ENCODE measurements at places on chromosomes 4 and X.
A peak's percentile ranks its signal among the peaks of the same experiment; 100 is the strongest.

DNA sequence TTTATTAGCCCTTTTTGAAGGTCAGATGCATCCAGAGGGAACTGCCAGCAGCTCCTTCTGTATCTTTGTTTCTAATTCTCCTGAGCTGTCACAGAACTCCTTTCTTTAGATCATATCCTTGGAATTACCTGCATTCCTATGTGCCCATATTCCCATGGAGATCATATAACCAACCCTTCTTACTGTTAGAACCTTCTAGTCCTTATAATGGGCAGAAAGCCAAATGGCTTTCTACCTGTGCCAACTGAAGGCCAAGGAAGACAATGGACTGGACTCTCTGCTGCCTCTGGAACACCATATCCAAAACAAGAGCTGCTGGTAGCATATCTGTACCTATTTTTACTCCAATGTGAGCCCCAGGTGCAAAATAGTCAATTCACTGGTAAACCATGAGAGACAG is 60.7 kb downstream of the TBC1D9 start:
- no peak for DNase-seq

DNA sequence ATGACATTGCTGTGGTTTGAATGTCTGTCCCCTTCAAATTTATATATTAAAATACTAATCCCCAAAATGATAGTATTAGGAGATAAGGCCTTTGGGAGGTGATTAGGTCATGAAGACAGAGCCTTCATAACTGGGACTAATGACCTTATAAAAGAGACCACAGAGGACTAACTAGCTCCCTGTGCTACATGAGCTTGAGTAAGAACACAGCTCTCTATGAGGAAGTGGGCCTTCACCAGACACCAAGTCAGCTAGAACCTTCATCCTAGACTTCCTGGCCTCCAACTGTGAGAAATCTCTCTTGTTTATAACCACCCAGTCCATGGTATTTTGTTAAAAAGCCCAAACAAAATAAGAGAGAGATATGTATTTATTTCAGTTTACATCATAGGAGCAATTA is 242.2 kb upstream of the CTSO start:
- no peak for DNase-seq

DNA sequence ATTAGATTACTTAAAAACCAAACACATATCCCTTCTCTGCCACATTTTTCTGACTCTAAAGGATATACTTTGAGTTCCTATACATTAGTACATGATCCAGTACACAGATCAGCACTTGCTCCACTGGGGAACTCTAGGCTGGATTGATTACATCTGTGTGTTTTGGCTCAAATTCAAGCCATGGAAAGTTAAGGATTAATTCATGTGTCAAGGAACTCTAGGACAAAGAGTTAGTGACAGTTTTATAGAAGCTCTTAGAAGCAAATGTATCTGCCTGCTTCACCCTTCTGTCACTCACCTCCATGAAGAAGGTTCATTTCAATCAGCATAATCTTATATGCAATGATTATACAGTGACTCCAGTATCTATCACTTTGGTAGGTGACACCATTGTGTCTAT is 43.2 kb downstream of the SCFD2 start:
- no peak for DNase-seq

DNA sequence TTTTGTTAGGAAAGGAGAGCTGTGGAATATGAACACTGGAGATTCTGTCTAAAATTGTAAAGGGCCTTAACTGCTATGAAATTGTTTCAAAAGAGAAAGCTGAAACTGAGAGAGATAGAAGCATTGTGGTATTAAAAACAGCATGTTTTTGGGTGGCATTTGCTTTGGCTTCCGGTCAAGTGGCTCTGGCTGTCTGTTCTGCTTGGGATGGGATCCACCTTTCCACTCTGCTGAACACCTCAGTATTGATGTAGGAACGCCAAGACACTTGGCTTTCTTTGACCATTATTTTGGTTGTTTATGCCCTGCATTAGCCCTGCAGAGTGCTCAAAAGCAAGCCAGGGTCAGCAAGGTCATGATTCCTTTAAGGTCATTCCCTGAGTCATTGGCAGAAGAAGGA is 199.7 kb downstream of the SLC4A4 start:
- DNase-seq, result no peak

DNA sequence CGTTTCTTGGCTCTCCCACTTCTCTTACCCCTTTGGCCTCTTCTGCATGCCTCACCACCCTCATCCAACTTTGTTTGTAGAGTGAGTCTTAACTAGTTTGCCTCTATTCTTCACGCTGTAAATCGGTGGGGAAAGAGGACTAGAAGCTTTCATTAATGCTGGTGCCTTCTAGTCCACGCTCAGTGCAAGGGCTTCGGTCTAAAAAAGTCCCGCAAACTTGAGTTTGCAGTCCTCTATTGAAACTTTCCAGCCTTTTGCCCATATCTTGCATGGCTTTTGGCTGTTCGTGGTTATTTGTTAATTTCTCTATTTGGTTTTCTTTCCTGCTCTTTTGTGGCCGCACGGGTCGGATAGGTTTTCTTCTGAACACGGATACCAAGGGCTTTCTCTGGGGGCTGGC is 868 bp downstream of the DACH2 start:
- DNase-seq, result no peak

GRCh38 chr4:88866862-88867550 is 169.4 kb upstream of the NAP1L5 start:
- no peak for DNase-seq

DNA sequence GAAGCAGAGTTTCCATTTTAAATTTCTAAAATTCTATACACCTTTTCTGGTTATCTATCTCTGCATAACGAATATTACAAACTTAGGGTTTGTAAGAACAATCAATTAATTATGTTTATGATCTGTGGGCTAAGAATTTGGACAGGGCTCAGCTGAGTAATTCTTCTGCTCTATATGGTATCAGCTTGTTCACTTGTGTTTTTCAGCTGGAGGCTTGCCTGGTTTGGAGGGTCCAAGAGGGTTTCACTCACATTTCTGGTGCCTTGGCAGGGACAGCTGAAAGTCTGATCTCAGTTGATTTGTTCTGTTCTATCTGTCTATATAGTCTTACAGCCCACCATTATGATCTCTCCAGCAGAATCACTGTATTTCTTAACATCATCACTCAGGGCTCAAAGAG is 57.8 kb upstream of the ADGRA3 start:
- DNase-seq, result no peak

- no peak for DNase-seq
Observed at GRCh38 chr4:52837716-52838558, 24.2 kb upstream of the RASL11B start.

GRCh38 chrX:18682979-18683387 is 11.1 kb upstream of the RS1 start:
- no peak for DNase-seq

DNA sequence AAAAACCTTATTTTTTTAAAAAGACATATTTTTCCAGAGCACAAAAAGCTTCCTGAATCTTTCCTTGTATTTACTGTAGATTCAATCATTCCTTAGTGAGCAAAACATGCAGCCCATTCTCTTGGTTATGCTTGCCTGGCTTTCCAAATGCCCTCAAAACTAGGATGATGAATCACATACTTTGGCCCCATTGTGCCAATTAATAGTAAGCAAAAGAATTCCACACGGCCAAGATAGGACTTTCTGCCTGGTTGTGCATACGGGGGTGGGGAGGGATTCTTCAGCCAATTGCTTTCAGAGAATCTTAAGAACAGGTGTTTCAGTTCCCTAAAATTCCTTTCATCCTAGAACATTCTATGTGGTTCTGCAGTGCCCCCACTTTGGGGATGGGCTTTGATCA is 7.0 kb downstream of the RAI2 start:
- no peak for DNase-seq

GRCh38 chrX:107451731-107452130 is 2.3 kb downstream of the FRMPD3 start:
- DNase-seq, result no peak

- DNase-seq, result no peak
Observed at GRCh38 chr4:112201915-112202505, 29.6 kb upstream of the AP1AR start.

DNA sequence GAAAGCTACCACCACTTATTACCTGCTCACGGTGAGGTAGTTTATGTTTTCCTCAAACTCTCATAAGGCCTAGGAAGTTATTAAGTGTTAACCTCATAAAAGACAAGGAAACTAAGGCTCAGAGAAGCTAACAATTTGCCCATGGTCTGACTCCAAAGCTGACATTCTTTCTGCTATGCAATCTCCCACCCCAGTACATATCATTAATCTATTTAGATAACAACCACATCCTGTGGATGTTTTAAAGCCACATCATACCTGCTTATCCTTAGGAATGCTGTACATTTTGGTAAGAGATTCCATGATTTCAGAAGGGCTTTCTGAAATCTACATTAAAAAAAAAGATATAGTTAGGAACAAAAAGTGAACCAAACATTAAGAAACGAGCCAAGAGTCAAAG is 55.4 kb downstream of the HUWE1 start:
- DNase-seq, result no peak

- no peak for DNase-seq
Observed at GRCh38 chr4:119589165-119589564, 39.4 kb downstream of the PDE5A start.

DNA sequence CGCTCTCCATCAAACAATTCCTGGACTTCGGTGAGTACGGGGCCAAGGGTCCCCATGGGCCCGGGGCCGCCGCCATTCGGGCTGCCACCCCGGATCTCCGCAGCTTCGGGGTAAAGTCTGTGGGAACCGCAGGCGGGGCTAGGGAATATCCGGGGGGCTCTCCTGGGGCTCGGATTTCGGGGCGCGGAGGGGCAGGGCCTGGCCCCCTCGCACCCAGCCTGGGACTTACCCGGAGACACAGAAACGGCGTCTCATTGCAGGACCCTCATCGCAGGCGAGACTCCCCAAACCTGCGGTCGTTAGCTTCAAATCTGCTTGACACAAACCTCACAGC is 413 bp downstream of the PDK3 start:
- no peak for DNase-seq

GRCh38 chr4:80309294-80310004 is 26.1 kb upstream of the CFAP299 start:
- DNase-seq, result no peak

GRCh38 chrX:37905436-37906147 is 58.2 kb upstream of the DYNLT3 start:
- DNase-seq, result peak; percentile 54

GRCh38 chr4:23923840-23924239 is 34.0 kb upstream of the PPARGC1A start:
- DNase-seq, result no peak

DNA sequence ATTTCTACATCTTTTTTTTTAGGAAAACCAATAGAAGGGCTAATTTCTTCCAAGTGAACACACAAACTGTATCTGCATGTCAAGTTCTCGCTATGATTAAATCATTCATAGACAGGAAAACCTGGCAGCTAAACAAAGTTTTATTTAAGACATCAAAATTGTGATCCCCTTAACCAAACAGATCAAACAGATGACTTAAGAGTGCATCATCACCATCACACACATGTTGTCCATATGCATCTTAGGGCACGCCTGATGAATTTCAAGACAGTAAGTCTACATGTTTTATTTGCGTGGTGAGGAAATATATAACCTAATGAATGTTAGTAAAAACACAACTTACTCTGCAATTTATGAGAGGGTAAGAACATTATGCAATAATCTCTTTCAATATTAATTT is 317.0 kb upstream of the ANXA10 start:
- no peak for DNase-seq

DNA sequence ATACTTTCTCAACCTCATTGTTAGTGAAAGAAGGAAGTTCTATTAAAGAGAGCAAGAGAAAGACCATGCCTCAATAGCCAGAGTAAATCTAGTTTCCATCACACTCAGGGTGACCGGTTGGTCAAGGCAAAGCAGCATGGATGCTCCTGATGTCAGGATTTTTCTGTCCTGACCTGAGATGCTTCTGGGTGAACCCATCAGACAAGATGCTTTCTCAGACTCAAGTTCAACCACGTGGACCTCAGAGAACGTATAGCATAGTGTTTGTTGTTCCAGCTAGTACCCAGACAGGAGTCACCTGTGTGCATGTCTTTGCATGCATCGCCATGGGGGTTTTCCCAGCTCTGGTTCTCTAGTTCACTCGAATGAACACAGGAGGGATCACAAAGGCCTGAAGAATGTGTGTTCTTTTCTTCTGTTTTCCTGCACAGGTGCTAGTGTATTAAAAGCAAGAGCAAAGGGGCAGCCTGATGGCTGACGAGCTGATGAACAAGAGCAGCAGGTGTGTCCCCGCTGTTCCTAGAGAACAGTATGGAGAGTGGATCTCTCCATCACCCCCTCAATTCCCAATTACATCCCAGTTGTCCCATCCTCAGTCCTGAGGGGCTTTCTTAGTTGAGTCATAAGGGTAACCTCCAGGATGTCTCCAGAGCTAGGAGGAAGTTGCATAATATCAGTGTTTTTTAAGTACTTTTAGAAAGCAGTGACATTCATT is 110.5 kb upstream of the ENPP6 start:
- DNase-seq, result no peak

DNA sequence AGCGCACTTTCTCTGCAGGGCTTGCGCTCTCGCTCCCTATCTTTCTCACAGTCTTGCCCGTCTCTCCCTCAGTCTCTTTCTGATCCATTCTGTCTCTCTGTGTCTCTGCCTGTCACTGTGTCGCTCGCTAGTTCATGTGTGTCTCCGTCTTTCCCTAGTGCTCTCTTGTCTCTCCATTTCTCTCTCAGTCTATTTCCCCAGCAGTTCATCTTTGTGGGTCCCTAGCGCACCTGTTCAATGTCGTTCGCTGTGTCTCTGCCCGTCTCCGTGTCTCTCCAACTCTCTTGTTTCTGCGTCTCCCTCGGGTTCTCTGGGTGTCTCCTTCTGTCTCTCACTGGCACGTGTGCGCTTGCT is 1.5 kb downstream of the GPR101 start:
- no peak for DNase-seq

- no peak for DNase-seq
Observed at GRCh38 chr4:4541040-4541631, 712 bp downstream of the STX18 start.

DNA sequence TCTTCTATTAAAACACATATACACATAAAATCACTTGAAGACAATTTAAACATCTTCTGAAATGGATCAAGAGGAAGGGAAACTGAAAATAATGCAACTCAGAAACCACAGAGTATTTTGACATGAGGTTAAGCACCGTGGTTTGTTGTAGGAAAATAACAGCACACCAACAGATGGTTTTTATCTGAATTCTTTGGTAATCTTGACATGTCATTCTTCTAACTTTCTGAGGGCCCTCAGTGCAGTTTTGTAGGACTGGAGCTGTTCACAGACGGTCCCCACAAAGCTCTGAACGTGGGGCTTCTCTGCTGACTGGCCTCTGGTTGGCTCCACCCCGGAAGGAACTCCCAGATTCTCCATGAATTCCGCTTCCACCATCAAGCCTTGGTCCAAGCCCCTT is 16.0 kb upstream of the TLR8 start:
- no peak for DNase-seq

- DNase-seq, result no peak
Observed at GRCh38 chr4:80335226-80335553, 340 bp upstream of the CFAP299 start.

GRCh38 chrX:45756557-45756956 is 555.9 kb upstream of the DIPK2B start:
- DNase-seq, result no peak

- no peak for DNase-seq
Observed at GRCh38 chr4:29336861-29337260, 1383.3 kb upstream of the PCDH7 start.
